ENCODE measurements at places on chromosomes 13 and 19.

DNA sequence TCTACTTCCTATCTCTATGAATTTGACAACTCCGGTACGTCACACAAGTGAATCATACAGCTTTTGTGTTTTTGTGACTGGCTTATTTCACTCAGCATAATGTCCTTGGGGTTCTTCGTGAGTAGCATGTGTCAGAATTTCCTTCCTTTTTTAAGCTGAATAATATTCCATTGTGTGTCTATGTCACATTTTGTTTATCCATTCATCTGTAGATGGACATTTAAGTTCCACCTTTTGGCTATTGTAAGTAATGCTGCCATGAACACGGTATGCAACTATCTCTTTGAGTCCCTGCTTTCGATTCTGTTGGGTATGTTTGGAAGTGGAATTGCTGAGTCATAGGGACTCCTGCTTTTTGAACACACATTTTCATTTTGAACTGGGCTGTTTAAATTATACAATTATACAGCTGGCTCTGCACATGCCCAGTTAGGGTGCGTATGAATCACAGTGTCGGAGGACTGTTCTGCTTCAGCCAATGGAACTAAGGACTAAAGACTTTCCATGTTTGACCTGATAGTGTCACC lies 43.0 kb upstream of the C13orf42 start:
- no peaks in the 10 kb centered on the region for H3K4me1 ChIP-seq
- DNase-seq, result peak; percentile 39
- H3K36me3 ChIP-seq, result no peaks in the 10 kb centered on the region
- no peak overlapping the region for H3K4me3 ChIP-seq
- no peaks in the 10 kb centered on the region for H3K27me3 ChIP-seq

DNA sequence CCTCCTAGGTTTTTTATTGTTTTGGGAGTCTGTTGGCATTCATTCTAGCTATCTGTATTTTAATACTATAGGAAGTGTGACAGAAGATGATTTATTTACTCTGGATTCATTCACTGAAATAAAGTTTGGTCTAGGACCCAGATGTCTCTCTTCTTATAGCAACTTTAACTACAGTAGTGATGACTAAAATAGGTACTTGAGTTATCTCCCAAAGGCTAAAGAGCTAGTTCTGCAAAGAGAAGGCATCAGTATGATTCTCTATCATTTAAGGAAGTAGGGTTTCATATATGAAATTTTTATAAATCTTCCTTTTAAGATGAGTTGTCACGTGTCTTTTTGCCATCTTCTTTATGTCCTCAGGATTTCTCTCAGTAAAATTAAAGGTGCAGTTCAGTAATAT lies 507.4 kb downstream of the KCTD12 start:
- DNase-seq, result no peak
- H3K27me3 ChIP-seq, result no peaks in the 10 kb centered on the region
- H3K4me3 ChIP-seq, result no peak overlapping the region
- no peaks in the 10 kb centered on the region for H3K36me3 ChIP-seq
- H3K4me1 ChIP-seq, result no peaks in the 10 kb centered on the region
- H3K27ac ChIP-seq, result no peak overlapping the region

DNA sequence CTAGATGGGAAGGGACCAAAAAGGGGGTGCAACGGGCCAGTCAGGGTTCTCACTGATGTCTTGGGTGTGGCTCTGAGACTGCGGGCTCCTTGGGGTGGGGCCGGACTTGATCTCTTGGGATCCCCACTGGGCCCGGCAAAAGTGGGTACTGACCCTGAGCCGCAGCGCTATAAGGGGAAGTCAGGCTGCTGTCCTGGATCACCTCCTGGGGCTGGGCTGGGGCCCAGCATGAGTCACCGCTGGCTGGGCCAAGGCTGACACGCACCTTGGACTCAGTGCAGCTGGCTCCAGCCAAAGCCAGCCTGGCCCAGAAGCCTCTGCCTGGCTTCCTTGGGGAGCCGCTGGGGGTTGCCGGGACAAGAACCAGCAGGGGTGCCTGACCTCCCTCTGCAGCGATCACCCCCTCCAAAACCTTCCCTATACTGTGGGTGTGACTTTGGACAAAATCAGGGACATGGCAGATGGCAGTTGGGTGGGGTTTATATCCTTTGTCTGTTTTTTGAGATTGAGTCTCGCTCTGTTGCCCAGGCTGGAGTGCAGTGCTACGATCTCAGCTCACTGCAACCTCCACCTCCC lies 617 bp upstream of the IQCN start:
- H3K4me3 ChIP-seq, result no peak overlapping the region
- no peak overlapping the region for H3K27ac ChIP-seq
- H3K27me3 ChIP-seq, result no peaks in the 10 kb centered on the region
- peaks cover 30% of the 10 kb centered on the region for H3K36me3 ChIP-seq

DNA sequence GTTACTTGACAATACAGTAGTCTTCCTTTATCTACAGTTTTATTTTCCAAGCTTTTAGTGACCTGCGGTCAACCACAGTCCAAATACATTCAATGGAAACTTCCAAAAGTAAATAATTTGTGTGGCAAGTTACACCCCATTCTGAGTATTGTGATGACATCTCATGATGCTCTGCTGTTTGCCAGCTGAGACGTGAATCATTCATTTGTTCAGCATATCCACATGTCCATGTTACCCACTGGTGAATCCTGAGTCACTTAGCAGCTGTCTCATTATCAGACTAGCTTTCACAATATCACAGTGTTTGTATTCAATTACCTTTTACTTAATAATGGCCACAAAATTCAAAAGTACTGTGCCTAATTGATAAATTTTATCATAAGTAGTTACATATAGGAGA lies 179.8 kb downstream of the PRR20E start:
- no peak for DNase-seq
- H3K27me3 ChIP-seq, result no peaks in the 10 kb centered on the region
- peaks cover 8% of the 10 kb centered on the region for H3K4me1 ChIP-seq
- no peak overlapping the region for H3K4me3 ChIP-seq
- H3K36me3 ChIP-seq, result no peaks in the 10 kb centered on the region

DNA sequence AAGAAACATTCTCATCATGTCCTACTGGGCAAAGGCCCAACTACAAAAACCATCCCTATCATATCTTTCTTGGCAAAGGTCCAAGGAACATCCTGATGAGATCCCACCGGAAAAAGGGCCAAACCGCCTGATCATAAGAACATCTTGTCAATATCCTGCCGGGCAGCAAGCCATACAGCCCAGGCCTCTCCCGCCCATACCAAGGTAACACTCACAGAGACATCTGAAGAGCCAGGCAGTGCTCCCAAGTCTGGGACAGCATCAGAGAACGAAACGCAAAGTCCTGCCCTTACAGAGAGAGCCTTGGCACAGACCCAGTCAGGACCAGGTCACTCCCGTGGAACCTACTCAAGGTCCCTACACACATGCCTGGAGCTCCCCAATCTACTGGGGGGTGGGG lies 18.5 kb upstream of the ZNF331 start:
- no peak for DNase-seq
- H3K36me3 ChIP-seq, result no peaks in the 10 kb centered on the region
- H3K27ac ChIP-seq, result no peak overlapping the region
